ENCODE measurements at places on chromosomes 5 and 9. TPM values are rescaled to one million over a fixed set of nuclear protein-coding genes. Genes with fewer than 3 reads are reported as not detected.
A peak's percentile ranks its signal among the peaks of the same experiment; 100 is the strongest.

- peaks cover 8% of the 10 kb centered on the region for H3K36me3 ChIP-seq
- H3K4me1 ChIP-seq: no peaks in the 10 kb centered on the region
- H3K4me3 ChIP-seq: no peak overlapping the region
- no peak for DNase-seq
Measured at GRCh38 chr5:67746103-67746502, 469.5 kb upstream of the PIK3R1 start.

GRCh38 chr9:132059361-132059760 is 20.3 kb downstream of the MED27 start:
- no peak overlapping the region for H3K4me3 ChIP-seq
- H3K4me1 ChIP-seq: peaks cover 22% of the 10 kb centered on the region
- H3K27me3 ChIP-seq: no peaks in the 10 kb centered on the region

GRCh38 chr9:120110520-120110919 is 469.4 kb downstream of the CDK5RAP2 start:
- H3K4me1 ChIP-seq: no peaks in the 10 kb centered on the region
- no peaks in the 10 kb centered on the region for H3K36me3 ChIP-seq
- no peak for DNase-seq
- H3K27ac ChIP-seq: no peak overlapping the region
- H3K4me3 ChIP-seq: no peak overlapping the region
- H3K27me3 ChIP-seq: peaks cover 28% of the 10 kb centered on the region

GRCh38 chr5:88729084-88729828 is 153.7 kb downstream of the MEF2C start:
- peaks cover 5% of the 10 kb centered on the region for H3K36me3 ChIP-seq
- H3K27ac ChIP-seq: no peak overlapping the region
- no peak overlapping the region for H3K4me3 ChIP-seq
- no peak for DNase-seq
- H3K4me1 ChIP-seq: peaks cover 4% of the 10 kb centered on the region
- peaks cover 8% of the 10 kb centered on the region for H3K27me3 ChIP-seq

DNA sequence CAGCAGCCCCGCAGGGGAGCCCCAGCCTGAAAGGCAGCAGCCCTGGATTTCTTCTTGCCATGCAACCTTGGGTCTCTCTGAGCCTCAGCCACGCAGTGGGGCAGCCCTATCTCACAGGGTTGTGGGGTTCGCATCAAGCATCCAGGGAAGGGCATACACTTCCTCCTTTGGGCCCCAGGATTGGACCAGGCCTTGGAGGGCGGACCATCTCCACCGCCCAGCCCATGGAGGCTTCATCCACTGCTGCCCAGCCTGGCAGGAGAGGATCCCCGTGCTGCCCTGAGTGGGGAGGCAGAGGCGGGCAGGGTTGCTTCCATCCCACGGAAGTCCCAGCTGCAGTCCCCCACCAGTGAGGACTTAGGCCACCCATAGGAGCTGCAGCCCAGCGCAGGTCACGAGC is 5.3 kb downstream of the ADAMTS2 start:
- H3K36me3 ChIP-seq: no peaks in the 10 kb centered on the region
- H3K27ac ChIP-seq: no peak overlapping the region
- no peak overlapping the region for H3K4me3 ChIP-seq
- peaks cover 32% of the 10 kb centered on the region for H3K27me3 ChIP-seq
- H3K4me1 ChIP-seq: peaks cover 11% of the 10 kb centered on the region

The DPM2 gene
- 56.3 TPM for total RNA-seq

The VLDLR gene
- 38.1 TPM for total RNA-seq

GRCh38 chr5:74631081-74631953 is 9.2 kb downstream of the ENC1 start:
- H3K27me3 ChIP-seq: no peaks in the 10 kb centered on the region
- peaks cover 78% of the 10 kb centered on the region for H3K4me1 ChIP-seq
- H3K36me3 ChIP-seq: peaks cover 62% of the 10 kb centered on the region

The PLEKHG4B gene
- 46.6 TPM for total RNA-seq

The FCN2 gene
- not detected for total RNA-seq

The NPR2 gene
- total RNA-seq: 23.3 TPM

The PCDHB6 gene
- total RNA-seq: 0.80 TPM

- H3K27ac ChIP-seq: no peak overlapping the region
- no peak overlapping the region for H3K4me3 ChIP-seq
- no peaks in the 10 kb centered on the region for H3K36me3 ChIP-seq
- peaks cover 53% of the 10 kb centered on the region for H3K27me3 ChIP-seq
- H3K4me1 ChIP-seq: no peaks in the 10 kb centered on the region
Measured at GRCh38 chr5:176787676-176788075, 22.7 kb upstream of the UNC5A start.

The FOXD4L3 gene
- not detected for total RNA-seq

The ARID3C gene
- total RNA-seq: 0.26 TPM

- no peak for DNase-seq
- no peaks in the 10 kb centered on the region for H3K27me3 ChIP-seq
- no peak overlapping the region for H3K4me3 ChIP-seq
- no peak overlapping the region for H3K27ac ChIP-seq
Measured at GRCh38 chr5:82849885-82850284, 227.3 kb downstream of the TMEM167A start.

GRCh38 chr9:72165821-72166547 is 16.7 kb downstream of the GDA start:
- no peaks in the 10 kb centered on the region for H3K36me3 ChIP-seq
- H3K4me1 ChIP-seq: peaks cover 4% of the 10 kb centered on the region
- H3K27ac ChIP-seq: peak overlapping the region; percentile 2
- H3K4me3 ChIP-seq: no peak overlapping the region

DNA sequence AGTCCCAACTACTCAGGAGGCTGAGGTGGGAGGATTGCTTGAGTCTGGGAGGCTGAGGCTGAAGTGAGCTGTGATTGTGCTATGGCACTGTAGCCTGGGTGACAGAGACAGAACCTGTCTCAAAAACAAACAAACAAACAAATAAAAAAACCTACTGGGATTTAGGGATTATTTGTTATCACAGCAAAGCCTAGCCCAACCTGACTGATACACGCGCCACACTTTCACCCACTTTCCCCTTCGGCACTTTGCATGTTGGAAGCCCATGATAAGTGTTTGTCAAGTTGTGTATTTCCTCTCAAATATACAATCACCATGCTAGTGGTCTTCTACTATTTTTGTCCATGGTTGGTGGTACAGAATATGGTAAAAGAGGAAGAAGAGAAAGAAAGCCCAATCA is 50.5 kb upstream of the STC2 start:
- no peak for DNase-seq
- H3K4me3 ChIP-seq: no peak overlapping the region
- no peaks in the 10 kb centered on the region for H3K36me3 ChIP-seq
- H3K27me3 ChIP-seq: peaks cover 17% of the 10 kb centered on the region

DNA sequence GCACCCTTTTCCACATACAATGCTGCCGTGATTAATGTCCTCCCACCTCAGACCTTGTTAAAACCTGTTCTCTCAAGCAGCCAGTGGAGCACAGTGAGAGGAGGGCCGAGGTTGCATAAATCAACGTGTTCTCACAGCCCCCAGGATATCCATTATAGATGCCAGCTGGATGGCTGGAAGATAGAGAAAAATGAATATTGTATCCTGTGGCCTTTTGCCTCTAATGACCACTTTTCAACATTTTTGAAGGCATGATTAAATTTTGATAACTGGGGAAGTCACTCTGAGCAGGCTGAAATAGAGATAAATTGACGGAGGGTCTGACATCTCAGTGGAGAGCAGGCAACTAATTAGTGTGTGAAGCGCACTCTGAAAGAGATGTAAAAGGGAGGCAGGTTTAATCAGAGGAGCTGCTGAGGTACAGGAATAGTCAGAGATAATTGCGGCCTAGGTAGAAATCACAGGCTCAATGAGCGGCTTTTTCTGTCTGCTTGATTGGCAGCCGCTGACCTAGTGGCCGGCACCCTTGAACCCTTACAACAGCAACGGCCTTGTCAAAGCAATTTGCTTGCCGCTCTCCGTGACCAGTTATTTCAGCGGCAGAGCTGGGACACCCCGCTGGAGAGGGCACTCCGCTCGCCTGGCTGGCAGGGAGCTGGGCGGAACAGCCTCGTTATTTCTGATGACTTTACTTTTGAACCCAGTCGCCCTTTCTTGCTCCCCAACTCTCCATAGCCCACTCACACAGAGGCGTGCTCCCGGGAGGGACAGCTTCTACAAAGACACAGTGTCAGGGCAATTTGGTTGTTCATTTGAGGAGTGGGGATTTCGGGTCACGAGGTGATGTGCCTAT is 560.7 kb downstream of the PSAT1 start:
- peaks cover 24% of the 10 kb centered on the region for H3K4me1 ChIP-seq
- H3K27me3 ChIP-seq: peaks cover 70% of the 10 kb centered on the region
- no peak overlapping the region for H3K27ac ChIP-seq
- peak overlapping the region; percentile 13 for H3K4me3 ChIP-seq

- no peaks in the 10 kb centered on the region for H3K36me3 ChIP-seq
- H3K27ac ChIP-seq: no peak overlapping the region
- no peak for DNase-seq
- H3K4me3 ChIP-seq: no peak overlapping the region
- H3K27me3 ChIP-seq: no peaks in the 10 kb centered on the region
Measured at GRCh38 chr9:136978073-136978864, 965 bp downstream of the PTGDS start.

The MLANA gene
- 12.1 TPM for total RNA-seq

- no peak overlapping the region for H3K4me3 ChIP-seq
- H3K4me1 ChIP-seq: peaks cover 27% of the 10 kb centered on the region
- H3K27me3 ChIP-seq: peaks cover 38% of the 10 kb centered on the region
- no peak for DNase-seq
- no peak overlapping the region for H3K27ac ChIP-seq
Measured at GRCh38 chr5:176727528-176727900, 80.2 kb downstream of the TSPAN17 start.

The CDH9 gene
- 0.68 TPM for total RNA-seq

GRCh38 chr5:147160902-147161700 is 73.7 kb upstream of the STK32A start:
- no peaks in the 10 kb centered on the region for H3K27me3 ChIP-seq
- H3K36me3 ChIP-seq: no peaks in the 10 kb centered on the region
- H3K27ac ChIP-seq: no peak overlapping the region
- no peak for DNase-seq
- no peak overlapping the region for H3K4me3 ChIP-seq

GRCh38 chr5:135154197-135154596 is 120.2 kb upstream of the PITX1 start:
- no peaks in the 10 kb centered on the region for H3K4me1 ChIP-seq
- H3K27ac ChIP-seq: no peak overlapping the region
- DNase-seq: no peak
- peaks cover 23% of the 10 kb centered on the region for H3K27me3 ChIP-seq
- no peak overlapping the region for H3K4me3 ChIP-seq
- no peaks in the 10 kb centered on the region for H3K36me3 ChIP-seq

GRCh38 chr9:37924538-37924937 is 20.6 kb upstream of the SLC25A51 start:
- H3K27ac ChIP-seq: no peak overlapping the region
- H3K27me3 ChIP-seq: no peaks in the 10 kb centered on the region
- no peaks in the 10 kb centered on the region for H3K36me3 ChIP-seq
- no peak for DNase-seq
- H3K4me1 ChIP-seq: peaks cover 36% of the 10 kb centered on the region

DNA sequence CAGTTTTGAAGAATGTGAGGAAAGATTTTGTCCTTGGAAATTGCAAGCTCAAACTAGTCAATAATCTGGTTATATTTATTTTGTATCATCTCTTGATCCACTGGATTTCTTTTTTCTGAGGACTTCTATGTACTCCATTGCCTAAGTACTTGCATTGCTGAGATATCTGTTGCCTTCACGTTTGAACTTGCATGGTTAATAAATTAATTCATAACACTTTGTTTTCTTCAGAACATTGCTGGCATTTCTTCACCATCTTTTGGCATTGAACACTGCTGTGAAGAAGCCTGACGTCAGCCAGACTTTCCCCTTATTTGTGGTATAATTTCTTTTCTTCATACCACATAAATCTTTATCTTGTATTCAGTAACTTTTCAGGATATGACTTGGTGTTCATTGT is 246.0 kb upstream of the KIF2A start:
- H3K36me3 ChIP-seq: no peaks in the 10 kb centered on the region
- no peak overlapping the region for H3K27ac ChIP-seq
- H3K4me1 ChIP-seq: no peaks in the 10 kb centered on the region
- no peak overlapping the region for H3K4me3 ChIP-seq
- H3K27me3 ChIP-seq: peaks cover 17% of the 10 kb centered on the region
- no peak for DNase-seq

The SOHLH1 gene
- not detected for total RNA-seq

GRCh38 chr5:119390404-119390803 is 34.6 kb downstream of the TNFAIP8 start:
- H3K27ac ChIP-seq: no peak overlapping the region
- peaks cover 25% of the 10 kb centered on the region for H3K36me3 ChIP-seq
- H3K4me1 ChIP-seq: peaks cover 36% of the 10 kb centered on the region

The CATSPER3 gene
- 0.74 TPM for total RNA-seq

DNA sequence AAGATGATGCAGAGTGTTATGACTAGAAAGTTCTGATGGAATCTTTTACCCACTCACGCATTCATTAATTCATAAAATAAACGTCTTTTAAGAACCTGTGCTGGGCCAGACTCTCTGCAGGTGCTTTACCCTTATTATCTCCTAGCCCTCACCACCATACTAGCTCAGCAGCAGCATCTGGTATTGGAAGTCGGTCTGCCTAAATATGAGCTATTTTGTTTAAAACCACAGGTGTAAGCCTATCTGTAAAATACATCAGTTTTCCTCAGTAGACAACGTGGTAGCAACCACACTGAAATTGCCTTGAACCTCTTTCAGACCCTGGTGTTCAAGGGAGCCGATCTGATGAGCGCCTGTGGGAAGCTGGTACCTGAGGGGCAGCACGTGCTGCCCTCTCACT is 69.4 kb downstream of the PPIC start:
- peaks cover 4% of the 10 kb centered on the region for H3K36me3 ChIP-seq
- H3K27me3 ChIP-seq: no peaks in the 10 kb centered on the region
- H3K4me3 ChIP-seq: no peak overlapping the region
- no peaks in the 10 kb centered on the region for H3K4me1 ChIP-seq
- no peak for DNase-seq

The ENTPD8 gene
- 3.5 TPM for total RNA-seq

The MAMDC2 gene
- 4.0 TPM for total RNA-seq

DNA sequence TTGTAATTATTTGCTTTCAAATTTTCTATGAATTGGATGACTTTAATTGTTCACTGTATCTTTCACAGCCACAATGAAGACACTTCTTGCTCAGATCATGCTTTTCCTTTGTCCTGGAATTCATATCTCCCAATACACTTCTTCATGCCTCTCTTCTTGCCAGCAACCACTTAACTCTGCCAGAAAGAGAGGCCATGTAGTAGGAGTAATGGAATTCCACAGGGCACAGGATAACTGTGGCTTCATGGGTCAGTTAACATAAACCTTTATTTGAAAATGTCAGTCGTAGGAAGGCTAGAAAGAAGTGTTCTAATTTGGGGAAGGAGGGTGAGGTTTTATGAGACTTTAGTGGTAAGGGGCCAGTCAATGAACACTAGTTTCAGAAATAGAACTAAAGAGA is 190.3 kb downstream of the TMEM167A start:
- DNase-seq: no peak
- H3K27ac ChIP-seq: no peak overlapping the region
- H3K36me3 ChIP-seq: no peaks in the 10 kb centered on the region
- H3K4me1 ChIP-seq: peaks cover 23% of the 10 kb centered on the region
- H3K4me3 ChIP-seq: no peak overlapping the region

GRCh38 chr5:67013719-67014118 is 182.9 kb downstream of the CD180 start:
- H3K4me1 ChIP-seq: peaks cover 60% of the 10 kb centered on the region
- peaks cover 4% of the 10 kb centered on the region for H3K36me3 ChIP-seq
- no peak for DNase-seq
- no peak overlapping the region for H3K4me3 ChIP-seq
- no peaks in the 10 kb centered on the region for H3K27me3 ChIP-seq

- DNase-seq: no peak
- H3K4me1 ChIP-seq: peaks cover 10% of the 10 kb centered on the region
- peak overlapping the region; percentile 53 for H3K4me3 ChIP-seq
- no peaks in the 10 kb centered on the region for H3K27me3 ChIP-seq
- H3K27ac ChIP-seq: no peak overlapping the region
Measured at GRCh38 chr5:125402787-125403186, 656.3 kb upstream of the ZNF608 start.

All from type B pancreatic cell (in vitro differentiated cells).